Smooth muscle cell of trachea (primary cell): ENCODE measurements at places on chromosomes 2 and 18. TPM values are rescaled to one million over a fixed set of nuclear protein-coding genes. Genes with fewer than 3 reads are reported as not detected.

CPO gene
- total RNA-seq, result 0.17 TPM in 1 of 2 replicates, not detected in the other

RAB6D gene
- total RNA-seq, result under 0.01 TPM in 1 of 2 replicates, not detected in the other

COL3A1 gene
- total RNA-seq, result 2,358 and 3,379 TPM in 2 replicates

CCL20 gene
- total RNA-seq, result 2.2 TPM in 1 of 2 replicates, not detected in the other

KATNAL2 gene
- 6.7 and 9.6 TPM in 2 replicates for total RNA-seq

CHST9 gene
- not detected in 2 replicates for total RNA-seq

CPLX4 gene
- not detected in 2 replicates for total RNA-seq

SIX2 gene
- total RNA-seq, result 0.17 TPM in 1 of 2 replicates, not detected in the other

CNRIP1 gene
- total RNA-seq, result 23.0 and 28.1 TPM in 2 replicates

RDH14 gene
- total RNA-seq, result 31.1 and 33.5 TPM in 2 replicates

B4GALT6 gene
- 2.6 and 6.0 TPM in 2 replicates for total RNA-seq

UGT1A5 gene
- total RNA-seq, result not detected in 2 replicates

SERPINB12 gene
- total RNA-seq, result not detected in 2 replicates

IL36B gene
- not detected in 2 replicates for total RNA-seq

KCNG2 gene
- 0.73 and 3.3 TPM in 2 replicates for total RNA-seq

CD8B2 gene
- total RNA-seq, result not detected in 2 replicates

LANCL1 gene
- 56.4 and 78.5 TPM in 2 replicates for total RNA-seq

SPATA3 gene
- not detected in 2 replicates for total RNA-seq

FAM237A gene
- not detected in 2 replicates for total RNA-seq

TNFAIP6 gene
- total RNA-seq, result 32.4 and 40.9 TPM in 2 replicates

GRHL1 gene
- total RNA-seq, result 0.58 and 0.66 TPM in 2 replicates

GKN1 gene
- not detected in 2 replicates for total RNA-seq

IWS1 gene
- 34.2 and 43.0 TPM in 2 replicates for total RNA-seq

NEU2 gene
- not detected in 2 replicates for total RNA-seq

TEX44 gene
- total RNA-seq, result not detected in 2 replicates

CCDC121 gene
- total RNA-seq, result 1.7 and 3.1 TPM in 2 replicates

MYO7B gene
- total RNA-seq, result under 0.01 TPM in 1 of 2 replicates, not detected in the other

GPR45 gene
- total RNA-seq, result not detected in 2 replicates

RUFY4 gene
- total RNA-seq, result not detected in 2 replicates

COL4A4 gene
- total RNA-seq, result 0.50 and 0.87 TPM in 2 replicates

CYTIP gene
- not detected in 2 replicates for total RNA-seq

XDH gene
- 0.87 and 1.3 TPM in 2 replicates for total RNA-seq

CROCC2 gene
- 0.50 and 1.0 TPM in 2 replicates for total RNA-seq

CIDEA gene
- 0.29 TPM in 1 of 2 replicates, not detected in the other for total RNA-seq

FOXI3 gene
- not detected in 2 replicates for total RNA-seq

DCDC2C gene
- not detected in 2 replicates for total RNA-seq

SELENOI gene
- 12.6 and 21.2 TPM in 2 replicates for total RNA-seq

MERTK gene
- total RNA-seq, result 0.29 and 0.99 TPM in 2 replicates

DSEL gene
- total RNA-seq, result 156 and 218 TPM in 2 replicates

TDRD15 gene
- total RNA-seq, result not detected in 2 replicates
